LNCaP clone FGC (cell line): ENCODE measurements at places on chromosomes 5 and 9.
A peak's percentile ranks its signal among the peaks of the same experiment; 100 is the strongest.

DNA sequence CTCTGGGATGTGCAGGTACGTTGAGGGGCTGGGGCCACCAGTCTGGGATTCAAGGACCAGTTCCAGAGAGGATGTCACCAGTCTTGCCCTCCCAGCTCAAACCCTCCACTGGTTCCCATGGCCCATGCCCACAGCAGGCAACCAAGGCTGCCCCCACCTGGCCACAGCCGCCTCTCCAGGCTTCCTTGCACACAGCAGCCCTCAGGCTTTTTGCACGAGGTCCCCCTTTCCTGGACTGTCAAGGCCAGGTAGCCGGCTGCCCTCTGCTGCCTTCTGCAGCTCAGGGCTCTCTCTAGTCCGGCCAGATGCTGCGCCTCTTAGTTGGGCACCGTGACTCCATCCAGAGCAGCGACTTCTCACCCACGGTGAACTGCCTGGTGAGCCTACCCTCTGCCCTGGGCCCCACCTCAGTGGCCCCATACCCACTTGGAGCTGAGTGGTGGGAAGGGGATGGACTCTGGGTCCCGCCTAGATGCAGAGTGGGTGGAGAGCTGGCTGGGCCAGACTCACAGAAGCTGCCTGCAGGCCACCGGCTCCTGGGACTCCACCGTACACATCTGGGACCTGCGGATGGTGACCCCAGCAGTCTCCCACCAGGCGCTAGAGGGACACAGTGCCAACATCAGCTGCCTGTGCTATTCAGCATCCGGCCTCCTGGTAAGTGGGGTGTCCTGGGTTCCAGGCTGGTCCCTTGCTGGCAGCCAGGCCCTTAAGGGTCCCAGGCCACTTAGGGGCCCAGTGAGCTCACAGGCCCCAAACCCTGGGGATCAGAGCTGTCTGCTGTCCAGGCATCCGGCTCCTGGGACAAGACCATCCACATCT is 2.9 kb downstream of the WDR38 start:
- no peak for DNase-seq

- DNase-seq, result no peak
These were observed 13.6 kb downstream of the NR2F1-AS1 start for GRCh38 chr5:93567424-93567823.

GRCh38 chr5:108858959-108859358 is 111.3 kb downstream of the FER start:
- no peak for DNase-seq

DNA sequence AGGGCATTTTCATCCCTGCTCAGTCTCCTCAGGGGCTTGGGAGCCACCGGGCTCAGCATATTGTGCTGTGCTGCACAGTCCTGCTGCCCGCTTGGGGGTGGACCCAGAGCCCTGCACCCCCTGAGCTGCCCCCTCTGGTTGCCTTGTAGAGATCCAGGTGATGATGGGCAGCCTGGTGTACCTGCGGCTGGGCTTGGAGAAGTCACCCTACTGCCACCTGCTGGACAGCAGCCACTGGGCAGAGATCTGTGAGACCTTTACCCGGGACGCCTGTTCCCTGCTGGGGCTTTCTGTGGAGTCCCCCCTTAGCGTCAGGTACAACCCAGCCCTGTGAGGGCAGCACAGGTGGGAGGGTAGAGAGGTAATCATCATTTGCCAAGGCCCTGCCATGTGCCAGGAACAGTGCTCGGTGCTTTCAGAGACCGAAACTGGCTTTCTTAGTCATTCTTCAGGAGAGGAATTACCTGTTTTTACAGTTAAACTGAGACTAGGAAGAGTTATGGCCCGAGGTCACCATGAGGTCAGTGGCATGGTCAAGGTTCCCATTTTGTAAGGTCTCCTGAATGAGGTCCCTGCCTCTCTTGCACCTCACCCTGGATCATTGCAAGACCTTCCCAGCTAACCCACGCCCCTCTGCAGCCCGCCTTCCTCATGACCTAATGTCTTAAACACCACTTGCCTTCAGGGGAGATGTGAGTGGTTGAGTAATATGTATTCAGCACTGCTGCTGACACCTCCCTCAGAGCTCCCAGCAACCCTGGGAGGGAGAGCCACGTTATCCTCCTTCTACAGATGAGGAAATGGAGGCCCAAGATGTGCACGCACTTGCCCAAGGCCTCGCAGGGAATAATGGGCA is 7.5 kb downstream of the NHP2 start:
- no peak for DNase-seq

DNA sequence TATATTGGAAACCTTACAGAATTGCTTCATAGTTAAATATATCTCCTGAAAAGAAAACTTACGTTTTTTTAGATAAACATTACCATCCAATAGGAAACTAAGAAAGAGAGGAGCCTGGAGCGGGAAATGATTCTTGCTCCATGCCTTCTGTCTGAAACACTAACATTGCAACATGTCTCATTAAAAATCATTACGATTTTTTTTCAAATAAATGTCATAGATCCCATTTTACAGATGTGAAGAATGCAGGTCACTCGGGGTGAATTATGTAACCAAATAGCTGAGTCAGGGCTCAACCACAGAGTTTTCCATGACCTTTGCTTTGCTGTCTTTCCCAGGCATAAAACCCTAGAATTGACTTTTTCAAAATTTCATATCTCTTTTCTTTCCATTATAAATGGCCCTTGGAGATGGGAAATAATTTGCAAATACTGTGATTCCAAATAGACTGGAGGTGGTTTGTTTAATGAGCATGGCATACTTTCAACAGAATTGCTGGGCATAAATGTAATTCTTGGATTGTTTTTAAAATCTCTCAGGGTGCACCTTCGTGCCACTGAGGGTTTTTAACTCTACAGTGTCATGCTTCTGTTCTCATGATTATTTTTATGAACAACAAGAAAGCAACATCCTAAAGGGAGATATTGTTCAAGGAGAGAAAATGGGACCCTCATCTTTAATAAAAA is 302.8 kb downstream of the EBF1 start:
- no peak for DNase-seq

DNA sequence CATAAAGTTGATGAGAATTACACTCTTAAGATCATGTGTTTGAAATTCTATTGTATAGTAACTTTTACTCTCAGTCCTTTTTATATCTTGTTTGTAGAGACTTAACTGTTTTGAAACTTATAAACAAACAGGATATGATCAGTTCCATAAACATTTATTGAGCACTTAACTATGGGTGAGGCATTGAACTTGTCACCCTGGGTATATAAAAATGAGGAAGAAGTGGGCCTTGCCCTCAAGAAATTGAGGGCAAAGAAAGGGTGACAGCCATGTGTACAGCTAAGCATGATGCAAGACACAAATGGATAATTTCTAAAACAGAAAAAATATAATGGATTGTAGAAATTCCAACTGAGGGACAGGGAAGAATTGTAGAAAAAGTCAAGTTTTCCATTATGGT is 15.7 kb downstream of the UNC13B start:
- no peak for DNase-seq

GRCh38 chr9:80107931-80108660 is 536.3 kb downstream of the TLE4 start:
- DNase-seq, result no peak

DNA sequence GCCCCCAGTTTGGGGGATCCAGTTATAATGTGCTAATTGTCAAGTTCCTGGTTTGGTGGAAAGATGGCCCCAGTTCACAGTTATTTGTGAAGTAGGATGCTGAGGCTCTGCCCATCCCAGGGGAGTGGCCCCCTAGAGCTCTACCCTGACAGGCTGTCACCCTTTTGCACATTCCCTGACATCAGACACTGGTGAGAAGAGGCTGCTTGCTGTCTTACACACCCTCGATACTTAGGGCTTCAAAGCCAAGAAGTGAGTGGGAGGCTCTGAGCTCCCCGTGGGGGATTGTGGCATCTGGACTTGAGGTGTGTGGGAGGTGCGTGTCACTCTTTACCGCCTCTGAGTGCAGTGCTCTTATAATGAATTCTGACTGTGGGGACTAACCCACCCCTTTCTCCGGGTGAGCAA is 168.5 kb downstream of the DOCK2 start:
- no peak for DNase-seq

- DNase-seq, result no peak
These were observed 75.0 kb upstream of the TNC start for GRCh38 chr9:115192835-115193525.

DNA sequence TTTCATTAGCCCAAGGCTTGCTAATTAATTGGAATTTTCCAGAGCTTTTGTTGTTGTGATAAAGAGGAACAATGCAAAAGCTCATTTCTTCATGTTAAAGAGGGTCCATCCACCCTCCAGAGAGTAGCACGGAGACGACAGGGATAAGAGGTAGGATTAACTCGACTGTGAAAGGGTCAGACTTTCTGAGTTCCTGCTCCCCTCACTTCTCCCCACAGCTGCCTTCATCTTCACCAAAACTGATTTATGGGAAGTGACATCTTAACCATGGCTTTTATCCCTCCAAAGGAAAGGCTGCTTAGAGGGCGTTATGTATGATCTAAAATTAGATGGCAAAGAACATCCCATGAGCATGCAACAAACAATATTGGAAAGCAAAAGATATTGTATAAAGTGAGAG is 135.5 kb downstream of the GLIS3 start:
- DNase-seq, result no peak

DNA sequence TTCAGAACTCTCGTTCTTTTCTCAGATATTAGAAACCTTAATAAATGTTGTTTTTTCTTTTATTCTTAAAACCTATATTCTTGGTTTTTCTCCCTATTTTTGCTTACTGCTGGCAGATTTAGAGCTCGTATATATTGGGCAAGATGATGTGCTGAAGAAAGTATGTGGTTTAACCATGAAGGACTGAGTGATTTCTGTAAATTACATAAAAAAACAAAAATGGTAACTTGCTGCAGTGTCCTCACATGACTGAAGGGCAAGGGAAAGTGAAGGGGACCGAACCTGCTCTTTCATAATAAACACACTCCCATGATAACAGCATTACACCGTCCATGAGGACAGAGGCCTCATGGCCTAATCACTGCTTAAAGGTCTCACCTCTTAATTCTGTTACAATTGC is 393.8 kb upstream of the ZNF608 start:
- no peak for DNase-seq

GRCh38 chr5:178786859-178787499 is 56.5 kb upstream of the ZNF354A start:
- peak; percentile 6 for DNase-seq
